Activated CD4-positive, CD25-positive, alpha-beta regulatory T cell treated with anti-CD3 and anti-CD28 coated beads, Interleukin-2, amount 50 U/mL, for 16 hours (primary cell): ENCODE measurements at places on chromosomes 3 and 15.

GRCh38 chr3:4720316-4721075 lies 227.3 kb downstream of the ITPR1 start:
- no peak for DNase-seq

DNA sequence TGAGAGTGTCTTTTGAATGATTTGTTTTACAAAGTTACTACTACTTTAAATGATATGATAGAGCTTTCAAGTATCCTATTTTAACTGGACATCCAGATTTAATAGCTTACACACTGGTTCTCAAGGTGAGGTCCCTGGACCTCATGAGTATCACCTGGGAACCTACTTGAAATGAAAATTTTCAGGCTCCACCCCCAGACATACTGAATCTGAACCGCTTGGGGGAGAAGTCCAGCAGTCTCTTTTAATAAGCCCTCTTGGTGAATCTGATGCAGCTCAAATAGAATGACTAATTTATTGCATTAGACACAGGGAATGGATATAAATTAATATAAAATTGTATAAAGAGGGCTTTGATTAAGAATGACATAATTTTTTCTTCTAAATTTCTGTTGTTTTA lies 29.4 kb upstream of the SLITRK3 start:
- DNase-seq: no peak

GRCh38 chr3:66211779-66212178 lies 9.0 kb upstream of the SLC25A26 start:
- DNase-seq: no peak

GRCh38 chr3:36399933-36400332 lies 19.6 kb downstream of the STAC start:
- DNase-seq: no peak

DNA sequence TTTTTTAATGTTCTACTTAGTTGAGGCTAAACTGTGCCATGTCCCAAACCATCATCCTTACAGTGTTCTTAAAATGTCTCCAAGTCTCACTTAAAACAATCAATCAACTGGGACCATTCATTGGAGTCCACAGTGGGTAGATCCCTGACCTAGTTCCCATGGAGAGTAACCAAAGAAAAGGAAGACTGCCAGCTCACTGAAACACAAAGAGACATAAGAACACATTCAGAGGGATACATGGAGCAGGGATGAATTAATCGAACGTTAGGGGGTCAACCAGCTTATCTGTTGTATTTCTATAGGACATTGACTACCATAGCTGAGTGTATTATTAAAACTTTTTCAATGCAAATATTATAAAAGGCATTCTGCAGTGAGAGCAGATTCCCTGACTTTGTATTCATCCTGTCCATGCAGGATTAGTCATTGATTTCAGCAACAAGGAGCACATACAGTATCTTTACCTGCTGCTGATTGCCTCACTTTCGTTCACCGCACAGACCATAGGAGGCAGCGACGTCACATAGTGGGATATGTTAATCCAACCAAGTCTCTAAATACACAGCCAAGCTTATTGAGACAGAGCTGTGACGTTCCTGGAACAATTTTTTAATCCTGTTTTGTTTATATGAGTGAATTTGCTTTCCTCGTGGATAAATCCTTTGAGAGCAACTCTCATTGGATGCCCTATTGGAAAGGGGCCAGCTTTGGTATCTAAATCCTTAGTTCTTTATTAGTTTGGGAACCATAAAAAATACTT lies 364.9 kb upstream of the RBMS3 start:
- no peak for DNase-seq
